ENCODE measurements at places on chromosomes 12 and 14.
A peak's percentile ranks its signal among the peaks of the same experiment; 100 is the strongest.

GRCh38 chr14:95494456-95494855 is 22.0 kb downstream of the SYNE3 start:
- no peaks in the 10 kb centered on the region for H3K27me3 ChIP-seq
- peak overlapping the region; percentile 11 for H3K4me3 ChIP-seq
- H3K27ac ChIP-seq = peak overlapping the region; percentile 65
- peaks cover 68% of the 10 kb centered on the region for H3K4me1 ChIP-seq
- no peak for DNase-seq
- peaks cover 24% of the 10 kb centered on the region for H3K36me3 ChIP-seq

GRCh38 chr14:59482541-59483331 is 1.5 kb downstream of the L3HYPDH start:
- no peaks in the 10 kb centered on the region for H3K27me3 ChIP-seq
- peak overlapping the region; percentile 94 for H3K4me3 ChIP-seq
- no peak for DNase-seq
- peaks cover 10% of the 10 kb centered on the region for H3K36me3 ChIP-seq
- H3K4me1 ChIP-seq = peaks cover 51% of the 10 kb centered on the region

DNA sequence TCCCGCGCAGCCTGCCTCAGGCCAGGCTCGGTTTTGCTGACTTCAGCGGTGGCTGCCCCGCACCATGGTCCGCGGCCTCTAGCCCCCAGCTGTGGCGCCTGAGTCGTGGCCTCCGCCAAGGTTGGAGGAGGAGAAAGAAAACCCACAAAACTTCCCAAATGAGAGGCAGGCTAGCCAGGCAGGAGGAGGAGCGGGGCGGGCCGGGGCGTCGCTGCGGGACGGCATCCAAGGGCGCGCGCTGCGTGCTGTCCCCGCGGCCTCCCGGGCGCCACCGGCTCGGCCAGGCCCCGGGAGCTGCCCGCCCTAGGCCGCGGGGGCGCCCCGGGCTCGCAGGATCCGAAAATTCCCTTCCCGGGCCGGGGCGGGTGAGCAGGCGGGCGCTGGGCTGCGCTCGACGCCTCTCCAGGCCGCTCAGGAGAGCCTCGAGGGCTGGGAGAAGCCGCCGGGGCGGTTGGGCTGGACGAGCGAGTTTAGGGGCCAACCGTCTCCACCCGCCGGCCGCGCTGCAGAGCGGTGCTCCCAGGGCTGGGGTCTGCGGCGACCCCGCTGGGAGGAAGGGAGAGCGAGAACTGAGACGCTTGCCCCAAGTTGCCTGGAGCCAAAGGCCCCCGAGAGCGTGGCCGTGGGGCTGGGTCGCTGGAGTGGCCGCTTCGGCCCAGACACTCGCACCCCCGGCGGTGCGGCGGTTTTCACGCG is at the start of gene EFS:
Gene EFS, minus strand, starts transcription at position 137 of the 696 bp plus-strand sequence. CDS start 147 bp downstream, outside the sequence.
- peaks cover 31% of the 10 kb centered on the region for H3K27me3 ChIP-seq
- no peak for DNase-seq
- H3K4me1 ChIP-seq = no peaks in the 10 kb centered on the region
- H3K27ac ChIP-seq = no peak within 1 kb of the TSS
- H3K4me3 ChIP-seq = no peak within 1 kb of the TSS
- H3K36me3 ChIP-seq = no peaks in the 10 kb centered on the region

DNA sequence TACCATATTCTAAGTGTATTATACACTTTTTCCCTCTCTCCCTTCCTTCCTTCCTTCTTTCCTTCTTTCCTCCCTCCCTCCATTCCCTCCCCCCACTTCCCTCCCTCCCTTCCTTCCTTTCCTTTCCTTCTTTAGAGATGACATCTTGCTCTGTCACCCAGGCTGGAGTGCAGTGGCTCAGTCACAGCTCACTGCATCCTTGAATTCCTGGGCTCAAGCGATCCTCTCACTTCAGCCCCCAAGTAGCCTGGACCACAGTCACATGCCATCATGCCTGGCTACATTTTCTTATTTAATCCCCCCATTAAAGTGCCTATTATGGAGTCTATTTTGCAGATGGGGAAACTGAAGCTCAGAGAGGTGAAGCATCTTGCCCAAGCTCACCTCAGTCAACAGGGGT is 55.0 kb downstream of the SVOP start:
- H3K27me3 ChIP-seq = peaks cover 2% of the 10 kb centered on the region
- no peak overlapping the region for H3K27ac ChIP-seq
- DNase-seq = no peak
- no peaks in the 10 kb centered on the region for H3K36me3 ChIP-seq

DNA sequence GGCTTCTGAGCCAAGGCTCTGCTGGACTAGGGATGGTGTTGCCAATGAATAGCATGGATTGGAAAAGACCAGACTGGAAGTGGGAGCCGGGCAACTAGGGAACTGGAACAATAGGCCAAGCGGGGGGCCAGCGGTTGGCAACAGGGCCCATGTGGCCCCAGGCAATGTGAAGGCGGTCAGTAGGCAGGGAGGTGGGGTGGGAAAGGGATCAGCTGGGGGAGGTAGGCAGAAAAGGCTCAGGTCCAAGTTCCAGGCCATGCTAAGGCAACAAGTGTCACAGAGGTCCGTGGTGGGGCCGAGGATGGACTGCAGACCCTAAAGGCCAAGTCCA is 14.9 kb upstream of the MLXIP start:
- H3K27me3 ChIP-seq = peaks cover 4% of the 10 kb centered on the region
- H3K36me3 ChIP-seq = peaks cover 3% of the 10 kb centered on the region
- H3K4me3 ChIP-seq = no peak overlapping the region

- H3K27ac ChIP-seq = peak overlapping the region; percentile 15
- H3K27me3 ChIP-seq = peaks cover 14% of the 10 kb centered on the region
- no peak for DNase-seq
- H3K36me3 ChIP-seq = no peaks in the 10 kb centered on the region
- H3K4me3 ChIP-seq = peak overlapping the region; percentile 66
Measured at GRCh38 chr12:106248846-106249371, 1.1 kb upstream of the CKAP4 start.

All from activated T-helper 1 cell treated with anti-CD3 and anti-CD28 coated beads, Interleukin-12 subunit alpha, Interleukin-12 subunit beta, Interleukin-2, Interleukin-4 antibody, amounts not matched to agents 30 ng/mL and 10 ng/mL and 1 ng/mL, durations not matched to agents 14 hours and 24 hours and 36 hours (primary cell).